Activated naive CD4-positive, alpha-beta T cell treated with anti-CD3 and anti-CD28 coated beads, Interleukin-2, amount 10 ng/mL, durations not matched to agents 7 days and 5 days (primary cell): ENCODE measurements at places on chromosomes 11 and 22.

DNA sequence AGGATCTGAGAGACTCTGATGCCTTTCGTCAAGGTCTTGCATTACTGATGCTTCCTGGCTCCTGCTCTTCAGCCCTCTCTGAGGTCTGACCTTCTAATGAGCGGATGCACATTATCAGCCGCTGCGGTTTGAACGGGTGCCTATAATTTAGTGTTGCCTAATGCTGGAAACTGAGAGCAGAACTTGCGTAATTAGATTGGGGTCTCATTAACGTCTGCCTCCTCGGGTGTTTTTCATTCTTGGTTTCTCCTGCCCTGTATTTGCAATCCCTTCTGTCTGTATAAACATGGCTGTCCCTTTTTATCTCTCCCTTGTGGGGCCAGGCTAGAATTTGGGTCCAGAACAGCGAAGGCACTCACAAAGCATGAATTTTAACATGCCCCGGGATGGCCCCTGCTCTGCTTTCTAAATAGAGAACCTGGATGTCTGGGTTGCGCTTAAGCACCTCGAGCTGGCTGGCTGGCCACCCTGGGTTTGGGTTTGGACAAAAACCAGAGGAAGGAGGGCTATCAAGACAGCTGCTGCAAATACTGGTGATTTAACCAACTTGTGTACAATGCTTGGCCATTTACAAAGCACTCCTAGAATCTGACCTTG, 118.6 kb downstream of the TIMP3 start:
- no peak for DNase-seq

DNA sequence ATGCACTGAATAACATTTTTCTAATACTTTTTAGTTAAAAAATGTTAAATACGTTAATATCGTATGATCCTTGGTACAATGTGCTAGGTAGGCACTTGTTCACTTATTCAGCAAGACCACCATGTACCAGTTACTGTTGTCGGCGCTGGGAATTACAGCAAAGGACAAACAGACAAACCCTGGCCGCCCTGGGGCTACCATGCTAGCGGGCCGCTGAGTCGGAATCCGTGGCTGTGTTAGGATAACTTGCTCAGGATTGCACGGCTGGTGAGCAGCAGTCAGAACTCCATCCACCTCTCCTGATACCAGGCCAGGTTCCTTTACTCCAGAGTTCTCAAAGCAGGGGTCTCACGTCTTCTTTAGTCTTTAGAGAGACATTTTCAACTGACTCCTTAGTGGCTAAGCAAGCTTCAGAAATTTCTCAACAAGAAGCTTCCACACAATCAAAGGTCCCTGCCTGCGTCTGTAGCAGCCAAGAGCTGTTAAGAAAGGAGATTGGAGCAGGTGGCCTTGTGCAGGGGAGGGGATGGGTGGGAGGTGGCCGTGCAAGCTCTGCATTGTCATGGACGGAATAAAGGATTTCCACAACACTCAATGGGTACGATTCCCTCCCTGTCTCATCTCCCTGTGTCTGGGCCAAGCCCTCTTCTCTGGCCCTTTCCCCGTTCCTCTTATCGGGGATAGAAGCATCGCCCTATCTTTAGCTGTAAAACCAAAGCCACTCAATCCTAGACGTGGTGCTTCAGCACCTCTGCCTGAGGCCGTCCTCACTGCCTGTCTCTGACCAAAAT, 39.8 kb upstream of the NNMT start:
- DNase-seq: no peak

- no peak for DNase-seq
Measured at GRCh38 chr11:21411104-21411503, 741.7 kb downstream of the NELL1 start.

GRCh38 chr22:48908547-48908946, 919.1 kb downstream of the BRD1 start:
- DNase-seq: no peak

- DNase-seq: no peak
Measured at GRCh38 chr11:92808022-92808421, 161.4 kb upstream of the MTNR1B start.

DNA sequence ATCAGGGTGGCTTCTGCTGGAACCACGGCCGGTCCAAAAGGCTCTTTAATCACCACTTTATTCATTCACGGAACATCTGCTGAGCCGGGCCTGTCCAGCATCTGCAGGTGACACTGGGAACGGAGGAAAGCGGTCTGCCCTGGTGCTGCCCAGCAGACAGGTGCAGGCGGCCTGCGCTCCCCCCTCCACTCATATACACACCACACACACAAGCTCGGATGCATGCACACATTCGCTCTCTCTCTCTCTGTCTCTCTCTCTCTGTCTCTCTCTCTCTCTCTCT, 736.9 kb downstream of the BRD1 start:
- DNase-seq: no peak

- no peak for DNase-seq
Measured at GRCh38 chr22:30947173-30947815, 21.3 kb downstream of the MORC2 start.

- peak; percentile 39 for DNase-seq
Measured at GRCh38 chr11:85737738-85738137, 51.7 kb upstream of the CCDC89 start.

- no peak for DNase-seq
Measured at GRCh38 chr11:75462117-75462653, 29.2 kb upstream of the KLHL35 start.

DNA sequence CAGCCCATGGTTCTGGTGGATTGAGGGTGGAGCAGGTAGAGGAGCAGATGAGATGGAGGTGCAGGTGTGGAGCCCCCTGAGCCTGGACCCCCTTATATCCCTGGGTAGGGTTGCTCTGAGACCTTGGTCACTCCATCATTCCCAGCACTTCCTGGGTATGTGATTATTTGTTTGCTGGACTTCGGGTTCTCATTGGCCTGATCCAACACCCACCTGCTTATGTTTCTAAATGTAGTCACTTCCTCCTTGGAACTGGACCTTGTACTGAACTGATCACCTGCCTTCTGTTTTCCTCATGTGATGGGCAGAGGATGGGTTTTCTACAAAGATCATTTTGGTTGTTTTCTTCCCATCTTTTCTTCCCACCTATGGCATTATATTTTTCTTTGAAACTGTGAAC, at the start of gene KRTAP5-4:
Gene KRTAP5-4, minus strand, starts transcription at position 53 of the 400 bp plus-strand sequence. Its CDS starts 45 bp downstream, at position 8.
- no peak for DNase-seq
